ENCODE measurements at places on chromosomes 6 and 20.
A peak's percentile ranks its signal among the peaks of the same experiment; 100 is the strongest.

GRCh38 chr6:83055366-83055964 lies 10.2 kb downstream of the UBE3D start:
- peak; percentile 43 for DNase-seq

DNA sequence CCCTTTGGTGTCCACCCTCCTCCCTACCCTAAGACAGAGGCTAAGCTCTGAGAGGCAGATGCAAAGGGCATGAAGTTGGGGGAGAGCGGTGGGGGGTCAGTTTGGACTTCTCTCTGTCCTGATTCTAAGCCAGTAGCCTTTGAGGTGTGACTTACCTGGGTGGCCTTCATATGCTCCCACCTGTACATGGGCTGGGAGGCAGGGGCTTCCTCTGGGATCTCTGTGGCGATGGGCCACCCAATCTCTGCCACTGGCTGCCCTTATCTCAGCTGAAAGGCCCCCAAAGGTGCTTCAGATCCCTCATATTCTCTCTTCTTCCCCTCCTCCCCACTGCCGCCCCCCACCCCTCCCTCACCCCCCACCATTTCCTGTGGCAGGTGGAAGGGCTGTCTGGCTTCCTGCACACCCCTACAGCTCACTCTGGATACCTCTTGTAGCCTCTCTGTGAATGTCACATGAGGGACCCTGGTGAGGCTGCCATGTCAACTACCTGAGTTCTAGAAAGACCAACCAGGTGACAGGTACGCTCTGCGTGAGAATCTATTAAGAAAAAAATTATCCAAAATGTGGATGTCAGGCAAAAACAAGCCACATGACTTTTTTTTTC lies 34.0 kb downstream of the PNLDC1 start:
- no peak for DNase-seq

- no peak for DNase-seq
Measured at GRCh38 chr20:15767999-15768741, 805.1 kb downstream of the KIF16B start.

DNA sequence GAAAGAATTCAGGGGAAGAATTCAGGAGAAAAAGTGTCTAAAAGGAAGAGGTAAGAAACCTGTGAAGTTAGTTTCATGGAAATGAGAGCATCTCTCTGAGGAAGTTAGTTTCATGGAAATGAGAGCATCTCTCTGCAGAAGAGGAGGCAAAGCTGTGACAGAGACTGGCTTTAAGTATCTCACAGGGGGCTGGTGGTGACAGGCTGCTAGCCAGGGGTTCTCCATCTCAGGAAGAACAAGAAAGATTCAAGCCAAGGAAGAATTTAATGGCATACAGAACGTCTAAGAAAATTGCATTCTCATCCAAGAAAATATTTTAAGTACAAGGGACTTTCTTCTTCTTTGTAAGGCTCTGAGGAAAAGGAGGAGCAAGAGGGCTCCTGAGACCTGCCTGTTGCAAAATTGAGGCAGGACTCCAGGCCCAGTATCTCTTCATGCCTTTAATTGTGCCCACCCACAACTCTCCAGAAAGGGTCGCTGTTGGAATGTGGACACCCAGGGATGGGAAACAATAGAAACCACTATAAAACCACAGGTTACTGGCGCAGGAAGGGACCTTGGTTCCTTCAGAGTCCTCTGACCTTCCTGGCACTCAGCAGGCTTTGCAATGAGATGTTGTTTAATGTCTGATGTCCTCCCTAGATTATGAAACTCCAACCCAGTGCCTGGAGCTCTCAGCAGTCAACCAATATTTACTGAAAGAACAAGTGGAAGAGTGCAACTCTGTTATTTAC lies 136.8 kb downstream of the FNDC1 start:
- DNase-seq: no peak

DNA sequence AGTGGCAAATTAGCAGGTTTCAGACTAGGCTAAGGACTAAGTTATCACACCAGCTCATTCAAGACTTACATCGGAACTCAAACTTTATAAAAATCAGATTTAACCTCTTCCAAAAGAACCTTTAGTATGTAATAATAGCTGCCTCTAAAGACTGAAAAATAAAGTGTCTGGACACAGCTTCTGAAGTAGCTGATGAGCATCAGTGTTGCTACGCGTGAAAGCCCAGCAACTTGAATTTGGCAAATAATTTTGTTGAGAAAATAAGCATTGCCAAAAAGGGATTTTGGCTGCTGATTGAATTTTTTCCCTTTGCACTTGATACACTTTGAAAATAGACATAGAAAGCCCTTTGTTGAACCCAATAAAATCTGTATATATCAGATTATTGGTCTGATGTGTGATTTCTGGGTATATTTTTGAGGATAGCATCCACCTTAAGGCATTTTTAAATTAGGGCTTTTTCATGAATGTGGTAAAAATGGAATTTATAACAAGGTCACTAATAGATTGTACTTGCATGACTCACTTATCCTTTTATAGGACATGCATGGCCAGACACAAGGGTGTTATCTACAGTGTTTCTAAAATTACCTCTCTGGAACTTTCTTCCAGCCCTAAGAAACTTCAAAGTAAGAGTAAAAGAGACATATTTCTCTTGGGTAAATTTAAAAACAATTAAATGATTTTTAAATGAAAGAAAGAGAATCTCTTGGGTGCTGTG lies 350.4 kb downstream of the TENT5A start:
- DNase-seq: peak; percentile 41

DNA sequence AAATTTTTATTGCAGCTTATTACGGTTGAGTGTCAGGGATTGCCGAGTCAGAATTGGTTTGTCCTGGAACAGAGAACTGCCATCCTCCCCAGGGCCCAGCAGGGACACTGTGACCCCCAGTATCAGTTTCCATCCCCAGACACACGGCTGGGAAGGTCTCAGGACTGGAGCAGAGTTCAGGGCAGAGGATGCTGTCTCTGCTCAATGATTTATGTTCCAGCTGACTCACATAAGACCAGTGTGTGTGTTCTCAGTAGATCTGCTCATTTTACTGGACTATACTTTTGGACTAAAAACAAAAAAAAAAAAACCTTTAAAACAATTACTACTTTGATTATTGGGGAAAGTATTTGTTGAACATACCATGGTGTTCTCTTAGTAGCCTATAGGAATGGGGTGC lies 44.2 kb downstream of the FNDC1 start:
- peak; percentile 40 for DNase-seq

- DNase-seq: no peak
Measured at GRCh38 chr6:164947164-164947563, 362.2 kb downstream of the C6orf118 start.

DNA sequence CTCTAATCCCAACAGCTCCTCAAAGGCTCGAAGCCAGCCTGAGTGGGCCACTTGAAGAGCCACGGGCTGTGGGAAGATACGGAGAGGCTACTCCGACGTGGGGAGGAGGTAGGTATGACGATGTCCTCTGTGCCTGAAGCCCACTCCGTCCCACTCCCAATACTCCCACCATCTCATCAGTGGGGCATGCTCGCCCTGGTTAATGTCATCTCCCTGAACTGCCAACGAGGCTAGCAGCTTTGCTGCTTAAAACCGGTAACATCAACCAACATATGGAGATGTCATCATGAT lies 11.1 kb downstream of the NRN1 start:
- no peak for DNase-seq

DNA sequence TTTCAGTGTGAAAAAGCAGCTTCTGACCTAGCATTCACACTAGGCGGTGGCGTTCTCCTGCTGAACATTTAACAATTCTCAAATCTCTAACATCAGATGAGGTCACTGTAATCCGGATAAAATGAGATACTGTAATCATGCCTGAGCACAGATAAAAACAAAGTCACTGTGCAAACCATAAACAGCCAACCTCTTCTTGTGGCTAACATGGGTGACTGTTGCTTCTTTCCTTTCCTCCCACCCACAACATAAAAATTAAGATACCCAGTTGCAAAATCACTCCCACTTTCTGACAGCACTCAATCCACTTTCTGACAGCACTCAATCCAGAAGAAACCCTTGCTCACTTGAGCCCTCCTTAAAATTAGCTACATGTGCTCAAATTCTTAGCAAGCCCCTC lies 11.5 kb upstream of the ALDH8A1 start:
- no peak for DNase-seq

GRCh38 chr6:26092443-26092842 lies 5.2 kb downstream of the HFE start:
- DNase-seq: no peak

DNA sequence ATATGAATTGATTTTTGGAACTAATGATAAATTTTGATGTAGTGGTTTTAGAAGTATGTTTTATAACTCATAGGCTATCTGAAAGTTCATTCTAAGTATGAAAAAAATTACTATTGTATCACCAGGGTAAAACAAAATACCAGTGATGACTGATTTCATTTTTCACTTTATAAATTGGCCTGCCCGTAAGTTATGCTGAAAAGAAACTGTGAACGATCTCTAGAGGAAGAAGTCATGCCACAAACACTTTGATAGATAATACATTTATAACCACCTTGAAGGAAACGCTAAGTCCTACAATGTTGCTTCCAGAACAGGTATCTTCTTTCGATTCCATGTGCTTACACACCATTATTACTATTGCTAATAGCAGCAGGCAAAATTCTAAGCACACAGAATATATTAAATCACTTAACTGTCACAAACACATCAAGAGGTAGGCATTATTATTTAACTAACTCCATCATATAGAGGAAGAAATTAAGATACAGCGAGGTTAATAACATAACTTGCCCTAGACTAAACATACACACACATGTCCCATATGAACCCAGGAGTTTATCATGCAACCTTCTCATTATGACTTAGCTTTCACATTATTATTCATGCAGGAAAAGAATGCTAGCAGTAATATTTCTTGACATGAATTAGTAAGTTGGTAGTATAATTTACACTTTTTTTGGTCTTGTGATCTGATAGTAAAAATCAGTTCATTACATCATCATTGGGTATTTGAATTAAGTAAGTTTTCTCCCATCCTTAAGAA lies 44.7 kb downstream of the RGS17 start:
- no peak for DNase-seq

DNA sequence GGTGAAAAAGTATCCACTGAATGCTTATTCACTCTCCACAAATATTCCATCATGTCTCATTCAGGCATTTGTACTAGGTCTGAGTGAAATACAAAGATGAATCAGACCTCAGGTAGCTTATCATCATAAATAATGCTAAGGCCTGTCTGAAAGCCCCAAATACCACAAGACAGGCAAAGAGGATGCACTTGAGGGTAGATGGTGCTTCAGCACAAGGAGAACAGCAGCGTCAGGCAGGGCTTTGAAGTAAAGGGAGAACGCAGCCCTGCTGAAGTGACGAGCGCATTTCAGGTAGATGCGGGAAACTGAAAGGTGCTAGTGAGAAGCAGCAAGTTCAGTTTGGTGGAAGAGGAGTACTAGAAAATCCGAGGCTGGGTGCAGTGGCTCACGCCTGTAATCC lies 38.7 kb downstream of the MAP3K5 start:
- no peak for DNase-seq

GRCh38 chr20:32470940-32471339 lies 112.8 kb downstream of the ASXL1 start:
- DNase-seq: no peak

Data from HCEC 1CT (cell line).